GM23338 (cell line): ENCODE measurements at places on chromosomes 16 and 17. TPM values are rescaled to one million over a fixed set of nuclear protein-coding genes. Genes with fewer than 3 reads are reported as not detected.

DNA sequence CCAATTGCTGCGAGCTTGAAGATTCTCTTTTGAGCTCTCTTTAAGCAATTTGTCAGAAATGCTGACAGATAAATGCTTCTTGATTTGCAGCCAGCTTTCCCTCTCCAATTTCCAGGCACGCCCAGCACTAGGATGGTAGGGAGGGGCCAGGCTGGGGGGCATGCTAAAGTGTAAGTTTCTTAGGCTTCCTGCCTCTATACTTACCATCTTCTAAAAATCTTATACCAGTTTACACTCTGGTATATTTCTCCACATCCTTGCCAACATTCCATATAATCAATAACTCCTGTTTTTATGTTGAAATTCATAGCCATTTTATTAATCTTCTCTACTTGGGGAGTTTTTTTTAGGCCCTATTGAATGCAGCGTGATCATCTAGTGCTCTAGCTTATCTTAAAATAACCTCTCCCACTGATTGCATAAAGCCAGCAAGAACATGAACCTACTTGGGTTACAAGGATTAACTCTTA lies 17.5 kb downstream of the ACSF2 start:
- no peak for DNase-seq
- no peaks in the 10 kb centered on the region for H3K36me3 ChIP-seq
- H3K4me1 ChIP-seq: peaks cover 9% of the 10 kb centered on the region
- no peak overlapping the region for H3K27ac ChIP-seq
- no peak overlapping the region for H3K4me3 ChIP-seq

DNA sequence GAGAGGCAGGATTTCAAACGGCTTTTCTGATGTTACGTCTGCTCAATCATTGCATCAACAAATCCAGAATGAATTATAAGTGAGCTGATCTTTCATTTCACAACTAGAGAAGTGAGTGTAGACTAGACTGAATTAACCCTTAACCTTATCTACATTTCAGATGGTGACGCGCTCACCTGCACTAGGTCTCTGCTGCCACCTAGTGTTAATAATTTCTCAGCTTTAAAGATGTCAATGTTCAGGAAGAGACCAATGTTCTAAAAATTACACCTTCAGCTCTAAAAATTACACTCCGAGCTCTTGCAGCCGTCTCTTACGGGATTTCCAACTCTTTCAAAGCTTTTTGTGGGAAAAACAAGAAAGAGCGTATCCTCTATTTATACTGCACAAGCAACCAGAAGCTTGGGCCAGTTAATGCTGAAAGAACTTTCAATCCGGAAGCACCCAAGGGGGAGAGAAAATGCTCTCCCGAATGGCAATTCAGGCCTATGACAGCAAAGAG lies 88.2 kb upstream of the FA2H start:
- H3K27me3 ChIP-seq: no peaks in the 10 kb centered on the region
- H3K36me3 ChIP-seq: no peaks in the 10 kb centered on the region
- peaks cover 26% of the 10 kb centered on the region for H3K4me1 ChIP-seq

- H3K4me3 ChIP-seq: peak overlapping the region; percentile 80
- H3K4me1 ChIP-seq: no peaks in the 10 kb centered on the region; the same call in 1 of the 2 replicates
- no peaks in the 10 kb centered on the region for H3K36me3 ChIP-seq
- no peaks in the 10 kb centered on the region for H3K27me3 ChIP-seq
- H3K27ac ChIP-seq: no peak overlapping the region
Measured at GRCh38 chr16:351804-352520, 561 bp downstream of the AXIN1 start.

CACNG3 gene
- 0.12 TPM in 1 of 2 replicates, not detected in the other for total RNA-seq

DNA sequence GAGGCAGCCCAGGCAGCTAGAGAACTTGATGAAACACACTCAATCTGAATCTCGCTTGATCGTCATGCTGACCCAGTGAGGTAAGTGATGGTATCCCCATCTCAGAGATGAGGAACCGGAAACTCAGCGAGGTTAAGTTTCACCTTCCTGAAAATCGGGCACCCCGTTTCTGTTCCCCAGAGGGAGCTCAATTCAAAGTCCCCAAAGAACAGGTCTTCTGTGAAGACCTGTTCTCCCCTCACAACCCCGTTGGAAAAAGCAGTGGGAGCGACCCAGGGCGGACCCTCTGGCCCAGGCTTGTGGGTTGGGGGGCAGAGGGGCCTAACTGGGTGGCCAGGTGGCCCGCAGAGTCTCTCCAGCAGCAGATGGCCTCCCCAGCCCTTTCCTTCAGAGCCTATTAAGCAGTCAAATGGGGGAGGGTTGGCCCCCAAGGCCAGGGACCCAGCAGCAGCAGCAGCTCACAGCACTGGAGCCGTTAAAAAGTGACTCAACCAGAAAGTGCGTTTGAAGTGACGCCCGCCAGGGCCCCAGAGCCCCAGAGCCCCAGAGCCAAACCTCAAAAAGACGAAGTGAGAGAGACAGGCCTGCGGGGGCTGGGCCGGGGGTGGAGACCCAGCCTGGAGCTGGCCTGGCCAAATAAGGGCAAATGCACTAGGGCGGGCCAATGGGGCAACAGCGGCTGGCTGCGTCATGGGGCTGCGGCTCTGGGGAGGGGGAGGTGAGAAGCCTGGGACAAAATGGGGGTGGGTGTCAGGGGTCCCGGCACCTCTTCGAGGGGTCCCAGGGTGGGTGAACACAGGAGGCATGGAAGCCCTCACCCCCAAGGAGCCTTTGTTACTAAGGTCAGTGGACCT lies 9.2 kb upstream of the TSPOAP1 start:
- peak overlapping the region; percentile 94 for H3K27ac ChIP-seq
- peaks cover 25% of the 10 kb centered on the region for H3K4me1 ChIP-seq
- no peaks in the 10 kb centered on the region for H3K27me3 ChIP-seq
- DNase-seq: peak; percentile 92
- H3K36me3 ChIP-seq: no peaks in the 10 kb centered on the region
